ENCODE measurements at places on chromosomes 16 and 17. TPM values are rescaled to one million over a fixed set of nuclear protein-coding genes. Genes with fewer than 3 reads are reported as not detected.

- DNase-seq, result no peak
These were observed 251.5 kb downstream of the CA10 start for GRCh38 chr17:51907041-51907440.

DNA sequence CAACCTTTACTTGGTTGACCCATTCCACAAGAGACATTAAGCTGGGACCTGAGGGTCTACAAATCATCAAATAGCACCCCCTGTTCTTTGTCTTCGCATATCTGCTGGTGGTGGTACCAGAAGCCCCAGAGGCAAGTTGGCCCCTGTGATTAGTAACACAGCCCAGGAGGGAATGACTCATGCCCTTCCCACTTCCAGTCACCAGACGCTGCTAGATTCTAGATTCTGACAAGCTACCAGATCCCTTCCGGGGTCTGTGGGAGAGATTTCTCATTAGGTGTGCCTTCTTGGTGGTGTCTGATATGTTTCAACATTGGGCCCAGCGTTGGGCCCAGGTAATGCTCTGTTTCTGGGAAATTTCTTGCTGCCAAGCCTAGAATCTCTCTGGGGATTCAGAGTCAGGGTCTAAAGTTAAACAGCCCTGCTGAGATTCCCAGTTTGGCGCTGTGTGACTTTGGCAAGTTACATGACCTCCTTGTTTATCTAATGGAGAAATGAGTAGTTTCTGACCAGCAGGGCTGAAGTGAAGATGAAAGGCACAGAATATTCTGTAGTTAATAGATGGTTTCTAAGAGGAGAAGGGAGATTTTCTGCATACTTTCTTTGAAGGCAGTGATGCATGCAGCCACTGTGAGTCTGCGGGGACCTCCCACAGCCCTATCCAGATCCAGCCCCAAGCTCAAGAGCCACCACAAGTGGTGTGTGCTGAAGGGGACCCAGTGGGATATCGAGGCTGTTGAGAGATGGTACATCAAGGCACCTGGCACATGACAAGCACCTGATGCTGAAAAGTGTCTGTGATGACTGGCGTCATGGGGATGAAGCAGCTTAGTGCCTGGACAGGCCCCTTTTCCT is 3.9 kb downstream of the TRPV2 start:
- DNase-seq, result no peak

GRCh38 chr17:49978501-49978900 is 9.5 kb downstream of the DLX4 start:
- no peak for DNase-seq

- no peak for DNase-seq
These were observed 28.9 kb downstream of the TANC2 start for GRCh38 chr17:62994931-62995330.

Gene HLF
- total RNA-seq, result 15.1 TPM

Gene SPATA32
- not detected for total RNA-seq

Gene CIBAR2
- not detected for total RNA-seq

All from occipital lobe (tissue), 3 donors.